DMS 273 treated with DMSO at 0.1 percent for 48 hours (cell line): ENCODE measurements at places on chromosomes 16 and 17.

DNA sequence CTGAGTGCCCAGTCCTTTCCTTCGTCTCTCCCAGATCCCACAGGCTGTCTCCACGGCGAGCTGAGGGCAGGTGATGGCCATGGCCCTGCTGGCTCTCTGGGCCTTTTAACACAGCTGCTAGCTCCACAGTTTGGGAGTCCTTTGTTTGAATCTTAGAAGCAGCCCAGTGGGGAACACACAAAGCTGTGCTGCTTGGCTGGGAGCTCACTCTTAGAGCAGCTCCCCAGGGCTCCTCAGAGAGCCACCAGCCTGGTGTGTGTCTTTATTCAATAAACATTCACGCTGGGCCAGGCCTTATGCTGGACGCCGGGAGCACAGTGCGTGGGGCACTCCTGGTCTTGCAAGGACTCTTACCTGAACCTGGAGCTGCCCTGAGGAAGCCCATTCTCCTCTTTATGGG, 29.7 kb downstream of the WNT3 start:
- DNase-seq, result no peak

- DNase-seq, result peak; percentile 47
Measured at GRCh38 chr17:78925234-78925633, at the start of gene TIMP2. Gene TIMP2, minus strand, starts transcription at chr17:78925387. Its CDS starts 299 bp downstream, at chr17:78925088.

GRCh38 chr16:22948603-22949368, 134.8 kb downstream of the HS3ST2 start:
- peak; percentile 29 for DNase-seq

- no peak for DNase-seq
Measured at GRCh38 chr17:15121426-15121825, 143.7 kb downstream of the PMP22 start.

- DNase-seq, result no peak
Measured at GRCh38 chr16:1984347-1985225, 593 bp downstream of the GFER start.

DNA sequence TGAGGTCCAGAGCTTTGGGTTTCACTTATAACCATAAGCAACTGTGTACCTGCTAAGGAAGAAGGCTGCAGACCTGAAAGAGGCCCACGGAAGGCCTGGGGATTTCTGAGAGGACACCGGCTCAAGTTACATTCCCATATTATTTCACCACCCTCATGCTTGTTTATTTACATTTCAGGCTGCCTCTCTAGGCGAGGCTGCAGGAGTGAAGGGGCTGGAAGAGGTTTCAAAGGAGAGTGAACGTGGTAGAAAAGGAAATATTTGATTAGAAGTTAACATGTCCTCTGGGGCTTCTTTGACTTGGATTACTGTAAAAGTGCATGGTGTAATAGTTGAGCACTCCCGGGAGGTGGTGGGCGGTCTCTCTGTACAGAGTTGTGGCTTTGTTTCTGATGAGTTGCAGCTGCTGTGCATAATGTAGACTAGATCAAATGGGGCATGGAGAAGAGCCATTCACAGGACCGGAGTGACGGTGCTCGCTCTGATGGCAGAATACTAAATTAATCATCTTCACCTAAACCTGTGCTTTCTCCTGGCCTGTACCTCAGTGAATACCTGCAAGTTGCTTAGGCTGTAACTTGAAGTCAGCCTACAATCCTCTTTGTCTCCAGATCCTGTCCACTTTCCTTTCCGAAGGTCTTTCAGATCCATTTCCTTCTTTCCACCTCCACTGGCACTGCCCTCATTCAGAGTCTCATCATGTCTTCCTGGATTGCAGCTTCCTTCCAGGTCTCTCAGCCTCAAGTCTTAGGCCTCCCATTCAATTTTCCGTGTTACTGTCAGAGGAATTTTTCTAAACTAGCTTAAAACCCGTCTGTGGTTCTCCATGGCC, 1.9 kb upstream of the CPD start:
- no peak for DNase-seq

DNA sequence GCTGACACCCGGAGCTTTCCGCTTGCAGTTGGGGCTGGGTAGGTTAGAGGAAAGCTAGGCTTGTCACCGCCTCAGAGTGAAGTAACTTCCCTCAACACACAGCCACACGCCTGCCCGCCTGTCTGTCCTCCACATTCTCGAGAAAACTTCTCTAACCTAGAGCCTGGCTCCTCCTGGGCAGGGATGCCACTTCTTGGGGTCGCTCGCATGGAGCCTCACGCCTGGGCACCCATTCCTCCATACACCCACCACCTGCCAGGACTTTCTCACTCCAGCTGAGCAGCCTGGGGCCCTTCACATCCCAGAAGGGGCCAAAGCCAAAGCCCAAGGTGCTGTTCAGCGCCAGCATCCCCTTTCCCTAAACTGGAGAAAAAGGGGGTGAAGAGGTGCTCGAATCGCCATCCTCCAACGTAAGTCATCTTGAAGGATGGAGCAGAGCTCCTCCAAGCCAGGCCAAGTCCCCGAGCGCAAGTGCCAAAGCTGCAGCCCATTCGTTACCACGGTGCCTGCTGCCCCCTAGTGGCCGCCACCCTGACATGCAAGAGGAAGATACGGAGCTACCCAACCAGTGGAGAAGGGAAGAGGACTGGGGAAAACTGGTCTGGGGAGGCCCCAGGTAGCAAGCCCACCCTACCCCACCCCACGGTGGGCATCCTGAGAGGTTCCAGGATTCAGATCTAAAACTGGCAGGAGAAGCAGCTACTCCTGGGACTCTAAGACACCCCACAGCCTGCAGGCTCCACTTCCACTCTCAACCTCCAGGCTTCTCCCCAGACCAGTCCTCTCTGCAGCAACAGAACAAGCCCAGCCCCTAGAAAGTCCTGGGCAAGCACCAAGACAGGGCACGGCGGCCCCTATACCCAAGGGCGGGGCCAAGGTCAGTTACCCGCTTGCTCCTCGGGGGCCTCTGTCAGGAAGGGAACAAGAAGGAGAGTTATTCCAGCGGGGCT, 63.1 kb downstream of the MYO18A start:
- peak; percentile 8 for DNase-seq

DNA sequence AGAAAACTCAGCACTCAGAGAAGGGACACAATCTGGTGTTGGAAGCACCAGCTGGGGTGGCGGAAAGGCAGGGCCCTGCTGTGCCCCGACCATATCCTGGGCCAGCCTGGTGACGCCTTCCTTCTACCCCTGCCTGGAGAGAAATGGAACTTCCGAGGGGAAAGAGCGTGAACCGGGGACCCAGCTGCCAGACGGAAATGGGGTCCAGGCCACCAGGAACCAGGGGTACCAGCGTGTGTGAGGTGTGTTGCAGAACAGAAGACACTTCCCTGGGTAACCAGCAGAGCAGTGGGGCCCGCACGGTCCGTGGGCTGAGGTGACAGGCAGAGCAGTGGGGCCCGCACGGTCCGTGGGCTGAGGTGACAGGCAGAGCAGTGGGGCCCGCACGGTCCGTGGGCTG, 6.8 kb downstream of the RAB40B start:
- no peak for DNase-seq

DNA sequence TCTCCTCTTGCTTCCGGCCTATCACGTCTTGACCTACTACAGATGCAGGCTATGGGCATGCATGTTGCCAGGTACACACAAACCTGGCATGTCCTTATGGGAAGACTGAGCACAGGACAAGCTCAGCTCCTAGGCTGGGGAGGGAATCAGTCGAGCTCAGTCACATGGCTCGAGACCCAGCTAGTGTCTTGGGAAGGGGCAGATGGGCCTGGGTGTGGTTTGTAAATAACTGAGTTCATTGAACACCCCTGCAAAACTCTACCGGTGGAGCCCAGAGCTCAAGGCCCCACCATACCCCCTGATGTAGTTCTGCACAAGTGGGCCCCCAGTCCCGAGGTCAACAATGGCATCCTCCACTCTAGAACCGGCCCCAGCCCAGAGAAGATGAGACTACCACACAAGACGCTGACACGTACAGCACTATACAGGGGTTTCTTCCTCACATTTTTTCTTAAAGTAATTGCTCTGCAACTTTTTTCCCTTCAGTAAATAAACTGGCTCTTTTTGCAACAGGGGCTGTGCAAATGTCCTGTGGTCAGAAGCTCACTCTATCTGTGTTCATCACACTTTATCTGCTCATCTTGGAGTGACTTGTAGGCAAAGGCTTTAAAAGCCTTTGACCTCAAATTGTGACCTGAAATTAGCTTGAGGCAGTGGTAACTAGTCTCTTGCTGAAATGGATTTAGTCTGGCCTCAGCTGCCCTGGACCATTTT, 22.9 kb downstream of the ZNHIT3 start:
- DNase-seq, result no peak

GRCh38 chr16:22099256-22099975, 7.1 kb downstream of the VWA3A start:
- DNase-seq, result no peak

- peak; percentile 93 for DNase-seq
Measured at GRCh38 chr17:4444782-4445473, 11.2 kb downstream of the SPNS3 start.

- peak; percentile 66 for DNase-seq
Measured at GRCh38 chr17:78873519-78874340, 29.3 kb downstream of the CEP295NL start.

GRCh38 chr17:19290066-19290705, 53.0 kb downstream of the EPN2 start:
- DNase-seq, result no peak

GRCh38 chr17:44930667-44931066, 15.4 kb upstream of the GFAP start:
- no peak for DNase-seq

GRCh38 chr16:50550035-50550434, 1.8 kb downstream of the NKD1 start:
- no peak for DNase-seq

DNA sequence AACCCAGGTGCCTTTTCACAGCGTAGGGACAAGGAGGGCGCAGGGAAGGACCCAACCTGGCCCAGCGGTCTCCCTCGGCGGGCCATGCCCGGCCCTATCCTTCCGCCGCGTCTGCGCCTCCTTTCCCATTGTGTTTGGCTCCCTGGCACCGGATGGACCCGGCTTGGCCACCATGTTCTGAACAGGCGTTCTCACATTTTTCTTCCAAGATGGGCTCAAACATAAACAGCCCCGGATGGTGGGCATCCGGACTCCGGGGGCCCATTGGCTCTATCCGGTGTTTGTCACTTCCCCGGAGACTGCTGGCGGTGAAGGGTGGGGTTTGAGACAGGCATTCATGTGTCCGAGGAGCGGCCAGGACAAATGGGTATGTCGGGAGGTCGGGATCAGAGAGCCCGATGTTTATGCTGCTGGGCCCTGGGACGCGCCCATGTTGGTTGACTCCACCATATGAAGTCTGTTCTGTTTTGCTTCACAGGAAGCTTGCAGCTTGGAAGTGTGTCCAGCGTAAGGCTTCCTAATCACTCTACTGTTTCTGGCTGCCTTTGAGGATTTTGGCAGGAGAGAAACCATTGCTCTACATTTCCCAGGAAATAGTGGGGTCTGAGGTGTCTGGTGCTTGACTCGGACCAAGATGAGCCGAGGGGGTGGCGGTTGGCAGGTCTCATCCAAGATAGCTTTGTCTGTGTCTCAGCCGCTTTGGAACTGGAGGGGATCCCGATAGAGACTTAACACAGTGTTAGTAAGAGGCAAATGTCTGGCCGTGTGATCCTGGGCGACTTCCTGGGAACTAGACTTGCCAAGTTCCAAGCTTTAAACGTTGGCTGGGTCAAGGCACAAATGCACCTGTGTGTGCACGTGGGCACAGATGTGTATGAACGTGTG, 188.3 kb downstream of the IRF8 start:
- DNase-seq, result no peak

GRCh38 chr16:57643910-57644309, 15.5 kb downstream of the ADGRG1 start:
- DNase-seq, result no peak

GRCh38 chr17:6408276-6408675, 26.6 kb downstream of the AIPL1 start:
- no peak for DNase-seq

DNA sequence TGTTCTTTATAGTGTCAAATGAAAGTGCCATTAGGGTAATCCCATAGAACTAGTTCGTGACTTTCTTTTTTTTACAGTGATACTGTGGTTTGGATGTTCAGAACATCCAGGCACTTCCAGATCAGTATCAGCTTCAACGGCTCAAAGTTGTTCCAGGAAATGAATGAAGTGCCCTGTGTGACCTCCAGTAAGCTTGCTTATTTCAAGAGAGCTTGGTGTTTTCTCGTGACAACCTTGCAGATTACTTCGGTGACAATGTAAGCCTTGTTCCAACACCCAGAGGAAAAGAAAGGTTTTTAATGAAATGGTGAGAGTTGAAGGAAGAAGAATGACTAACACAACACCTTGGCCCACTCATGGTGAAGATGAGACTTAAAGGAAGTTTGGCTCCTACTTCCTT, 16.0 kb upstream of the KCNJ16 start:
- DNase-seq, result no peak

DNA sequence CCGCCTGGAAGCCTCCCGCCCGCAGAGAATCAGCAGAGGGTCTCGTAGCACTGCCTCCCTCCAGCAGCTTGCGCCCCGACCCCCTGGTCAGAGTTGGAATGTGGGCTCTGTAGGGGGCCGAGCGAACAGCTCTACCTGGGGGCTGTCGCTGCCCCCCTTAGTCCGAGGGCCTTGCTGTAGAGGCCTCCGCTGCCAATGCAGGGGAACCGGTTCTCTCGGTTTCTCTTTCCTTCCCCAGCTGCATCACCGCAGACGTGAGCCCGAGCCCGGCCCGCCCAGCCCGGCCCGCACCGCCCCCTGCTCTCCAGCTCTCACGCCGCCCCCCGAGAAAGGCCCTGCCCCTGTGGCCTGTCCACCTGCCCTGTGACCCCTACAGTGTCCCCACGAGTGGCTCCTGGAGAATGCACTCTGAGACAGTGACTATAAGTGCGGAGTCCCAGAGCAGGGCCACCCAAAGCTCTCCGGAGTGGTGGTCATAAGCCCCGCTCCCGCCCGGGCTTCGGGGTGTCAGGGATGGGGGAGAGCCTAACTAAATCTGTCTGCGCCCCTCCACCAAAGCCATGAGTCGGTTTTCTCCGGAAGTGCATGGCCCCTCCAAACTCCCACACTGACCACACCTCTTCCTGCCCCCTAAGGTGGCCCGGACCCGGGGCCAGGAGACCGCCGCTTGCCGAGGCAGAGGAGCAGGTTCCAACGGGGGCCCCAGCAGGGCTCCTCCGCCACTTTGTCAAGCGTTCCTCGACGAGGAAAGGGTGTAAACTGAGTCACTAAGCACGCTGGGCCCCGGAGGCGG, 1.7 kb downstream of the ARHGAP27 start:
- no peak for DNase-seq

DNA sequence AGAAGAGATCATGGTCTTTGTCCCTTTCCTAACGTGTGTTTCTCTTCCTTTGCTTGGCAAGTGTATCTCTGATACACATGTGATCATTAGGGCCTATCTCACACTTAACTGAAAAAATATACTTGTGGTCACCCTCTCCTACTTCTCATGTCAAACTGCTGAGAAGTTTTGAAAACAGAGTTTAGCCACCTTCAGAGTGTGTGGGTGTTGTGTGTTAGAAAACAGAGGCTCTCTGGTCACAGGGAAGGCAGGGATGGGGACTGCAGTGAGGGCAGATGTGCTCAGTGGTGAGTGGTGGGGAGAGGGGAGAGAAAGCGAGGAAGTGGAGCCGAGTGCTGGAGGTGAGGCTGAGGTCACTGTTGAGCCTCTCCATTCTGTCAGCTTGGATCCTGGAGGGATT, 29.4 kb downstream of the GRB7 start:
- DNase-seq, result no peak

DNA sequence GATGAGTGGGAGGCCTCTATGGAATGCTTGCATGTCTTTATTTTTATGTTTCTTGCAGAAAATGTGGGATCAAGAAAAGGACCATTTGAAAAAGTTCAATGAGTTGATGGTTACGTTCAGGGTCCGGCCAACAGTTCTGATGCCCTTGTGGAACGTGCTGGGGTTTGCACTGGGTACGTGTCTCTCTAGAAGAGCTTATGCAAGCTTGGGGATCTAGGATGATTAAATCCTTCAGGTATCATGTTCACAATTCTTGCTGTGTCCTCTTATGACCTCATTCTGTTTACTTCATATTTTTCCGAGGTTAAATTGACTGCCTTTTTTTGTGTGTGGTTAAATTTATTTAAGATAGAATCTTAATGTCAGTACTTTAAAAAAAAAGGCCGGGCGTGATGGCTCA, 6.4 kb downstream of the COQ7 start:
- no peak for DNase-seq
